ENCODE measurements at places on chromosomes 1 and 21.
A peak's percentile ranks its signal among the peaks of the same experiment; 100 is the strongest.

GRCh38 chr1:29851691-29852090, 615.4 kb downstream of the PTPRU start:
- no peak for DNase-seq

DNA sequence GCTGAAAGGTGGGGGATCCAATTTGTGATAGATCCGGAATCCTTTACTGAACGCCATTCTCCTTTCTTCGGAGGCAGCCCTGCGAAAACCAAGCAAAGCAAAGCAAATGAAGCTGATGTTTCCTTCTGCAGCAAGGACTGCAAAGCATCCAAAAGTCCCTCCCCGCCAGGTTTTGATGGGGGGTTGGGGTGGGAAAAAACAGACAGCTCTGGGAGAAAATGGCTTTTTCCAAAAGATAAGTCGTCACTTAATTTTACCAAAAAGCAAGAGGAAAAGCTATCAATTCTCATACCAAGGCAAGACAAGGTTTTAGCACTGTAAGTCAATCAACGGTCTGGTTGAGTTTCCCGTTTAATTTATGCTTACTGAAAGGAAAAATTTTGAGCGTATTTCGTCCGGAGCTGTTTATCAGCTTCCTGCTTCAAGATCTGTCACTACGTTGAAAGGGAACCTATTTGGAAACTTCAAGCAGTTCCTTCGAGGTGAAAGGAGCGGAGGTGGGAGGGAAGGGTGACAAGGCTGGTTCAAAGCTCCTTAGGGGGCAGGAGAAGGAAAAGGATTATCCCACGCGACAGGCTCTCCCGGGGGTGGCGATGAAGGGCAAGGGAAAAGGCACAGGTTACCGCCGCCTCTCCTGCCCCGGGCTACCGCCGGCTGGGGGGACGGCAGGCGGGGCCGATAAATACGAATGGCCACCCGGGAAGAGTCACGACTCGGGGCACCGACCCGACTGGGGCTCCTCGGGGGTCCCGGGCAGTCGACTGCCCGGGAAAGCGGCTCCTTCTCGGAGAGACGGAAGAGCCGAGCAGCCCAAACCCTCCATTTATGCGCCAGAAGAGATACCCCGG, 750 bp downstream of the SYNJ1 start:
- DNase-seq = no peak

DNA sequence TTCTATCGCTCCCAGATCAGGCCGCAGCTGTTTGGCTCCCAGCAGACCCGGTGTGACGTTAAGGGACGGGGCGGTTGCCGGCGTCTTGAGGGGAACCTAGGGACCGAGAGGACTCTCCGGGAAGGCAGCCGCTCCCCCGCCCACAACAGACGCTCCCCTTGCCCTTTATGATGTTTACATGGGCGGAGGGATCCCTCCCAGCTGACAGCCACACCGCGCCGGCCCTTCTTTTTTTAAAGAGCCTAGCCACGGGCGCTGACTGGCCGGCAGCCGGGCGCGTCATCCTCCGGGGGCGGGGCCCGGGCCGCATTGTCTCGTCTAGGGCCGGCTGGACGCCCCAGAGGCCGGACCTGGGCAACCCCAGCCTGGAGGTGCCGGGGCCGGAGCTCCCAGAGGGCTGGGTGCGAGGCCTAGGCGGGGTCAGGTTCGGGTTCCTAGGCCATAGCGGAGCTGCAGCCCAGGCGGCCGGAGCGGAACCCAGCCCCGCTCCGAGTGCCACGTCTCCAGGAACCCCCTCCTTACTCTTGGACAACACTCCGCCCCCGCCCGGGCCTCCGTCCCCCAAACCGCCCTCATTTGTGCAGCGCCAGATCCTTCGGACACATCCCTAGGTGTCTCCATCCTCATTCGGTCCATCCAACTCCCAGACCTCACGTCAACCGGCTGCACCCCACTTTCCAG, at the start of gene PCAT6:
Gene PCAT6 (plus strand): TSS at position 340 of the 681 bp plus-strand sequence.
- peak; percentile 94 for DNase-seq

DNA sequence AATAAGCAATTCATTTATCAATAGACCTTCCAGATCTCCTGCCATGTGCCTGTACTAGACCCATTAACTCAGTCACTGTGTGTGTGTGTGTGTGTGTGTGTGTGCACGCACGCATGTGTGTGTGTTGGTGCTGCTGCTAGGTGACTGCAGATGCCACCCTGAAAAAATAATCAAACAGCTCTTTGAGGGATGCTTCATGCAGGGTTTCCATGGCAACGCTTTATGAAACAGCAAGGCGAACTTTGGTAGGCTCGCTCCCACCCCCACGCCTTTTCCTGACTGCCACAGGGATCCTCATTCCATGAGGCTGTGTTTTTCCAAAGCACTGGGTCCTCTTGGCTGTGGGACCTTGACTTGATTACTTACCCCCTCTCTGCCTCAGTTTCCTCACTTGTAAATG, 94.0 kb downstream of the HMGB4 start:
- DNase-seq = no peak

DNA sequence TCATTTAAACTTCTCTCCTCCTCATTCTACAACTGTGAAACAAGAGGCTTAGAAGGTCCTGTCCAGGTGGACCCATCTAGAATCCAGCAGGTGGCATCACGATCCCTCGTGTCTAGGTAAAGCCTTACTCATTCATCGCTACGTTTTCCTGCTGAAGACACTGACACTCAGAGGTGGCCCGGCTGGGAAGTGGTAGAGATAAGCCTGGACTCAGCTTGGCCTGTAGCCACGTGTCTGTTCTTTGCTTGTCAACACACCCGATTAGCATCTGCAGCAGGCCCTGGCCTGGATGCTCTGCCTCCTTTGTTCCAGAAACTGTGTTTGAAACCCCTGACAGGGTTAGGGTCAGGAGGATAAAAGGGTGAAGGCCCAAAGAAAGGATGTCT, 43.4 kb downstream of the PARP1 start:
- no peak for DNase-seq

DNA sequence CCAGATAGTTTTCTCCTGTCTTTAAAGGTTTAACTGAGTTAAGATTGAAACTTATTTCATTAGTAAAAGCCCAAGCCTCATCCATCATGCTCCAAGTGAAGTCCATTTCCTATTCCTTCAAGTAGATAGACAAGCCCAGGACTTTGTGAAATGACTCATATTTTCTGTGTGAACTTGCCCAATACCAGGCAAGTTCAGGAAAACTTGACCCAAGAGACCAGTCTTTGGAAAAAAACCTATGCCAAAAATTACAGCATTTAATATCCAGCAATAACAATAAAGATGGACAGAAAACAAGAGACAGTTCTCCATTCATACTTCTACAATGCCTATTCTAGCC, 405 bp upstream of the RAB29 start:
- no peak for DNase-seq
